ENCODE measurements at places on chromosomes 5 and 9. TPM values are rescaled to one million over a fixed set of nuclear protein-coding genes. Genes with fewer than 3 reads are reported as not detected.

Gene MGAT1
- 56.5 TPM for total RNA-seq

DNA sequence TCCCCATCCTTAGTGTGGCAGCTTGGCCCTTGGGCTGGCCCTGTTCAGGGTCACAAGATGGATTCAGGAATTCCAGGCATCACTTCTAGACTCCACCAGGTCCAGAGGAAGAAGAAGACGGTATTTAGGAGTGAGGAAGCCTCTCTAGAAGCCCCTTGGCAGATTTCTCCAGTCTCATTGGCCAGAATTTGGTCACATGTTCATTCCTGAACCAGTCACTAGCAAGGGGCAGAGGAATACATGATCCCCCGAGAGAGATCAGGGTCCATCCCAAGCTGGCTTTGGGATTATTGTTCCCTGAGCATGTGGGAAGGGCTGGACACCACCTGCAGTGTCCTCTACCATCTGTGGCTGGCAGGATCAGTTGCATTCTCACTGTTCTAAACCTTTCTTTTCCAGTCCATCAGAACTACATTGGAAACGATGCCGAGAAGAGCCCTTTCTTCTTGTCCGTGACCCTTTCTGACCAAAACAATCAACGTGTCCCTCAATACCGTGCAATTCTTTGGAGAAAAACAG, 48.5 kb downstream of the GARNL3 start:
- no peak for DNase-seq

Gene EDIL3
- total RNA-seq = 39.4 TPM

- DNase-seq = no peak
Measured at GRCh38 chr5:7876867-7877266, 7.9 kb downstream of the MTRR start.

GRCh38 chr5:124790301-124790894, 44.0 kb upstream of the ZNF608 start:
- DNase-seq = no peak

GRCh38 chr5:115072266-115073064, 97.2 kb downstream of the TRIM36 start:
- DNase-seq = no peak

- no peak for DNase-seq
Measured at GRCh38 chr5:145506185-145506850, 328.8 kb downstream of the PRELID2 start.

Gene ROPN1L
- 0.35 TPM for total RNA-seq
